OCI-M1 (cell line): ENCODE measurements at places on chromosomes 5 and 9.

DNA sequence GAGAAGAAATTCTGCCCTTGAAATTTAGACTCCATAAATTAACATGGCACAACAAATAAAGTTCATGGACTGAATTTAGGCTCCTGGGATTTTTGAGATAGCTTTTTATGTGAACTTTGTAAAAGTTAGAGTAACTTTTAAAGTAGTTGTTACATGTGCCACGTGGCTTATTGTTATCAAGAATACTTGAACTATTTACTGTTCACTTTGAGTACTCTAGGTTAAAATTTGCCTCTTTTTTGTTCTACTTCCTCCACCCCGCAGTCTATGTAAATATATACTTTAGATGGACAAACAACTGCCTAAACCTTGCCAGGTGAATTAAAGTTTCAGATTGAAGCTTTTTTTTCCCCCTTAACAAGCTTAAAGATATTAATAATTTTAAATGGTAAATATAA is 457.9 kb downstream of the RAB3C start:
- no peak for DNase-seq

DNA sequence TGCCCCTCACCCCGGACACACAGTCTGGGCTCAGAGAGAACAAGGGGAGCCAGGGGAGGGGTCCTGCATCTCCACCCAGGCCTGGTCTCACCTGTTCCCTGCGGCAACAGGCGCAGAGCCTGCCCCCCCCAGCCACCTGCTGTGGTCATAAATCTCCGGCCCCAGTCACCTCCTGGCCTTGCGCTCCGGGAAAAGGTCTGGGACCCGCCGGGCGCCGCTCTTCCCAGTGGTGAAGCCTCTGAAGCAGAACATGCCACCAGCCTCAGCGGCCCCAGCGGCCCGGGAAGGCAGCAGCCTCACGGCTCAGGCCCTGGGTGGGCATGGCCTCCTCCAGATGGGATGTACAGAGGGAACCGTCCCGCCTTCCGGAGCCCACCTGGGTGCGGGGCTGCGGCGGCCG is 20.6 kb downstream of the NOTCH1 start:
- no peak for DNase-seq

DNA sequence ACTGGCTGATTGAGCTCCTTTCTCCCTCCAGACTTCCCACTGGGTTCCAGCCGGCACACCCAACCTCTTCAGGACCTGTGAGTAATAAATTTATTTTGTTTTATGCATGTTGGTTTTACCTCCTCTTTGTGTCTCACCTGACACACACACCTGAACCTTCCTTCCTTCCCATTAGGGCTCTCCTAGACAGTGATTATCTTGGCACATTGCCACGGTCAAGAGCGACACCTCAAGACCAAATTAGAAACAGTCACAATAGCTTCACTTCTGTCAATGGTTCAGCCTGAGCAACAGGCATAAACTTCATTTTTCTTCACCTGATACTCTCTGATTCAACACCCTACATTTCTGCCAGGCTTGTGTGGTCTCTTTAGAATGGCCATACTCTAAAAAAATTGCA is 296.3 kb upstream of the SMARCA2 start:
- peak; percentile 1 for DNase-seq

- DNase-seq: no peak
Observed at GRCh38 chr9:13570068-13570974, 290.8 kb upstream of the MPDZ start.

GRCh38 chr5:29367176-29367833 is 1826.2 kb upstream of the CDH6 start:
- peak; percentile 65 for DNase-seq

DNA sequence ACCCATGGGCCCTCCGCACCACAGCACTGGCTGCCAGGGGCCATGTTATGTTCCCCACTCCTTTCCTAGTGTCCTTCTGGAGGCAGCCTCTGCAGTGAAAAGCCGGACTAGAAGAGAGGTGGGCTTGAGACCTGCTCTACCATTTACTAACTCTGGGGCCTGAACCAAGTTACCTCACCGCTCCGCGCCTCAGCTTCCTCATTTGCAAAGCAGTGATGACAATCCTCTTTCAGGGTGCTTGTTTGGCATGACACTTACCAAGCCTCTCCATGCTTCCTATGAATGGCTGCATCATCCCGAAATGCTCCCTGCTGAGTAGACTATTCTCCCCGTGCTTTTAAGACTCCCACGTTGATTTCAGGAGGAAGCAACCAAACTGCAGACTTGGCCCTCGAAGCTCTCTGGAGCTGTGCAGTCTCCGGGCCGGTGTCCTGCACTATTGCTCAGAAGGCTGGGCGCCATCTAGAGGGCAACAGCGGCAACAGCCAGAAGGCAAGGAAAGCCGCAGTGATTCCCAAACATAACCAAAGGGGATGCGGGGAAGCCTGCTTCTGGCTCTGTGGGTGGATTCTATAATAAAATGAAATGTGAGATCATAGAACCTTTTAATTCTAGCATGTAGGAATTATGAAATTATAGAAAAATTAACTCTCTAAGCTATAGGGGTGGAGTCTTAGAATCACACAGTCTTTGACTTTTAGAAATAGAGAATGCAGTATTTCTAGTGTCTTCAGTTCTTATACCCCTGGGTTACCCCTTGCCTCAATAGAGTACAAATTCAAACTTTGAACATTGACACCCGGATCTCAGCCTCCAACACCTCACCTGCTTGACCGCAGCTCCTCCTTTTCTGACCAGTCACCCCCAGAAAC is 599.8 kb upstream of the BRINP1 start:
- peak; percentile 61 for DNase-seq

- DNase-seq: no peak
Observed at GRCh38 chr5:169549453-169550100, 34.0 kb upstream of the SPDL1 start.
